ENCODE measurements at places on chromosomes 3 and 15.

DNA sequence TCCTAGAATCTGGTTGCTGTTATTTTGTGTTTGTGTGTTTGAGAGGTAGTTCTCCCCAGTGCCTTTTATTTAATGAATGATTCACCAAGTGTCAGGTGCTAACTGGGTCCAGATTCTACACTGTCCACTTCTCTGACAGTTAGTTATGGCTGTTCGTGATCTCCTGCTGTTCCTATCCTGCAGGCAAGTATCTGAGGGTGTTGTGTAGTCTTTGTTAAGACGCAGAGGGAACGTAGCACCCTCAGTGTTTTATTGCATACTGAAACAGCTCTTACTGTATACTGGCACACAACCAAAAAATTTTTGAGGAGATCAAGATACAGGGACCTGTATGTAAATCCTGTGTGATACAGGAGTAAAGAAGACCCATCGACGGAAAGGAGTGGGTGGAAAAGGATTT, 1271.3 kb downstream of the ROBO1 start:
- no peak for DNase-seq

GRCh38 chr3:110324171-110324705, 747.4 kb upstream of the NECTIN3 start:
- DNase-seq, result no peak

GRCh38 chr15:32861761-32862160, 144.0 kb downstream of the GREM1 start:
- no peak for DNase-seq

- no peak for DNase-seq
Observed at GRCh38 chr3:123337226-123337625, 111.7 kb downstream of the ADCY5 start.

GRCh38 chr3:98856724-98857123, 44.8 kb downstream of the DCBLD2 start:
- DNase-seq, result no peak

- DNase-seq, result no peak
Observed at GRCh38 chr15:99976811-99977271, 243.6 kb upstream of the LYSMD4 start.

- no peak for DNase-seq
Observed at GRCh38 chr3:123396171-123397049, 52.5 kb downstream of the ADCY5 start.

DNA sequence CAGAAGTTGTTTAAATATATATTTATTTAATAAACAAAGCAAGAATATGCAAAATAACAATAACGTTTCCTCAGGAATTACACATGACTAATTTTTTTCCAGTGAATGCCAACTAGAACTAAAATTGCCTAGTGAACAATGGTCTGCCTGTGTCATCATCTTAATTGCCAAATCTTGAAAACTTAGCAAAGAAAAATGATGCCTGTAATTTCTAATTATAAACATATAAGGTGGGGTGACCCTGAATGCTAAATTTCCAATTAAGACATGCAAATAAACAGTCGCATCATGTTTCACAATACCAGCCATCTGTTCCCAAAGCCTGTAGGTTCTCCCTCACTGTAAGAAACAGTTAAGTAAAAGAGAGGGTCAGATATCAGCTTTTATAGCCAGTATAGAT, 67.6 kb upstream of the PLCL2 start:
- no peak for DNase-seq

DNA sequence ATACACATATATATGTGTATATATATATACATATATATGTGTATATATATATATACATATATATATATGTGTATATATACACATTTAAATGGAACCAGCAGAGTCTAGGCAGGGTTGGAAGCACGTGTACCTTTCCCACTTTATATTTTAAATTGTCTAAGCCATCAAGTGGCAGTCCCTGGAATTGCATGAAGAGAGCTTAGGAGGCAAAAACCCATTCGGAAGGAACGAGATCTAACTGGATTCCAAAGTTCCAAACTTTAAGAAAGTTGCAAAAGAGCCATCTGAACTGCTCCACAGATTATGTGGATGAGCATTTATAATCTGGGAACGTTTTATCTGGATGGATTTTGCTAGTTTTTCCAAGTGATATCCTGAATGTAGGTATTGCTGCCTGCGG, 186.5 kb downstream of the FOXP1 start:
- DNase-seq, result peak; percentile 56

DNA sequence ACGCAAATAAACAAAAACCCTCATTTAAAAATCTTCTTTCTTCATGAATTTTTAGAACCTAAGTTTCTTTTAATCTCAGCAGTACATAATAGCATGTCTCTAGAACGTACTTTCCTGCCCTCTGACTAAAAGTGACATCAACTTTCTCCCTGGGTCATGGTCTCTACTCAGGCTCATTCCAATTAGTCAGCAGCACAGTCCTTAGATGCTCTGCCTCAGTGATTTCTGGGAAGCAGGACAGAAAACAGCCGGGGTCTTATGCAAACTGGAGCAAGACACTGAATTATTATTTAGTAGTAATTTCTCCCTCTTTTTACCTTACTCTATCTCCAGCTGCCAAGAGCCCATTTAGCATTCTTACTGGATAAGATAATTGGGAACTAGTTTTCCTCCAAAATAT, 365.2 kb downstream of the TUSC7 start:
- DNase-seq, result peak; percentile 36

DNA sequence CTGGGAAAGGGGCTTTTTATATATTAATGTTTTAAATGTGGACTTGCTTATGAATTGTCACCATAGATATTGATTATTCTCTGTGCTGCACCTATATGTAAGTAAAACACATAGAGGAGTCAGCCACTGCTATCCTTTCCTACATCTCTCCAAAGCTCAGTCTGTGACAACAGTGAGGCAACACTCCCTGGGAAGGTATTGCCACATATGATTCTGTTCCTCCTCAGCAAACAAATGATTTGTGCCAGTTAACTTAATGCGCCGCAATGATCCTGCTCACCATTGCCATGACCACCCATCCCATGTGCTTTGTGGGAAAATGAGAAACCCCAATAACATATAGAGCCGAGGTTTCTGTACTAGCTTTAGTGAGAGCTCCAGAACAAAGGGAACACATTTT, 75.1 kb upstream of the FBN1 start:
- DNase-seq, result no peak

- DNase-seq, result no peak
Observed at GRCh38 chr3:149003653-149004305, 12.4 kb downstream of the GYG1 start.

GRCh38 chr3:121269389-121269788, 276.4 kb downstream of the POLQ start:
- no peak for DNase-seq

DNA sequence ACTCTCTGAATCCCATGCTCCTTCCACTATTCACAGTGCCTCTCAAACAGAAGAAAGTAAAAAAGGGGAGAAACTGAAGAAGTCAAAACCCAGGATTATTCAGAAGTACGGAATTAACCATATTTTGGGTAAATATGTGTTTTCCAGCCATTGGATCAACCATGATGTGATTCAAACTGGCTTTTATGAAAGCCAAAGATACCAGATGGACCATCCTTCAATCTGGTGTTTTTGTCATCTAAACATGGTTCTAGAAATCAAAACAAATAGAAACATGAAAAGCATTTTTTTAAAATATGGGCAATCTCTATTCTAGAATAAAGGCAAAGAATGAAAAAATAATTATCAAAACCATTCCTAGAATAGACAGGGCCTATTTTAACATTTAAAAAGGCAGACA, 172.7 kb downstream of the RORA start:
- DNase-seq, result no peak

GRCh38 chr3:10364806-10365205, 43.9 kb upstream of the SEC13 start:
- DNase-seq, result no peak

DNA sequence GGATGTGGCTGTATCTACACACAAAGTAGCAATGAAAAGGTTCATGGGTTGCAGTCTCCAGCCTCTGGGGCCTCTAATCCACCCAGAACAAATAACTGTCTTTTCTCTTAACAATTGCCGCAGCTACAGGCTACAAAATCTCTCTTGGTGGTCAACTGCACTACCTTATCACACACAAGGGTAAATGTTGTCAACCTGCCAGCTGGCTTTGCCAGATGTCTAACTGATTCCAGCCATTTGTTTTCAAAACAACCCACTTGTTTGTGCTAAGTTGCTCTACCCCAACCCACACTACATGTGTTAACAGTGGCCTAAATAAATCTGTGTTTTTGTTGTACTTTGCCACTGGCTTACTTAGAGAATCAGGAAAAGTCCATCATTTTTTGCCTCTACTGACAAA, 447.3 kb downstream of the TAFA4 start:
- DNase-seq, result no peak

DNA sequence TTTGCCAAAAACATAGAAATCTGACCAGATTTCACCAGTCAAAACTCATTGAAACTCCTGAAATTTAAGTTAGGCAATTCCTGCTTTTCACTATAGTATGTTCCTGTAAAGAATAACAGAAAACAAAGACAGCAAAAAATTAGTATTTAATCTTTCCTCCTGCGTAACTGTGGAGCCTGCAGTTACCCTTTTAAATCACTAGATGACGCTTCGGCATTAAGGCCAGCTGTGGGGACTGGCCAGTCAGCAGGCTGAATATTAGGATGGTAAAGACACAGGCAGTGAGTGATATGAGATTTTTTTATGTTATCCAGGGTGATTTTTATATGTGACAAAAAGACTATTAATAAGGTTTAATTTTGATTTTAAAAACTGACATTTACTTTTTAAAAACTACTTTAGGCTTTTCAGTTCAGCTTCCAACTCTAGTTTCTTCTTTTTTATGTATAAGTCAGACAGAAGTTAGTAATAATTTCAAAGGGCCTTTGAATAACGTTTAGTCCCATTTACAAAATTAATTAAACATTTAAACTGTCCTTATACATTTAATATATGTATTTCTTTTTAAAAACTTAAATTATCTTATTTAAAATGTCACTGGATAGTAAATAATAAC, 165.1 kb downstream of the PPM1L start:
- peak; percentile 41 for DNase-seq

GRCh38 chr3:188348435-188349244, 194.7 kb downstream of the LPP start:
- DNase-seq, result peak; percentile 89

DNA sequence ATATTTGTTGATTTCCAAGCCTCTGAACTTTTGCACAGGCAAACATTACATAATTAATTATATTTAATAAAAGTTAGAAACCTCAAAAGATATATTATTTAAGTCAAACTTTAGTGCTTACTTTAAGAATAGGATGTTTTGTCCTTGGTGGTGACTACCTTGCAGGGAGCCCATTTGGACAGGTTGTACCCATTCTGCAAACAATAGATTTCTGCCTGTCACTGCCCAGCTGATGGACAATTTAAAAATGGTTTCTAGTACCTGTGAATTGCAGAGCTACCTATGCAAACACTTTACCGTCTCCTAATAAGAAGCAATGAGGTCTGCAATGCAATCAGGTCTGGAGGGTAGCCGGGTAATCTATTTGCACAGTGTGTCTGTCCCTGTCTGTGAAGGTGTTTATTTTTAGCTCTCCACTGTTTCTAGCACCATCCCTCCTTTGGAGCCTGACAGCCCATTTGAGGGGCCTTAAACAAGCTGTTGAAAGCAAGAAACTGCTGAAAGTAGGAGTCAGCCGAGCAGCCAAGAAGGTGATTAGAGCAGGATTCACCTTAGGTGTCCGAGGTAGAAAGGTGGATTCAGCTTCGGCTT, 556.2 kb upstream of the CFAP20DC start:
- no peak for DNase-seq

DNA sequence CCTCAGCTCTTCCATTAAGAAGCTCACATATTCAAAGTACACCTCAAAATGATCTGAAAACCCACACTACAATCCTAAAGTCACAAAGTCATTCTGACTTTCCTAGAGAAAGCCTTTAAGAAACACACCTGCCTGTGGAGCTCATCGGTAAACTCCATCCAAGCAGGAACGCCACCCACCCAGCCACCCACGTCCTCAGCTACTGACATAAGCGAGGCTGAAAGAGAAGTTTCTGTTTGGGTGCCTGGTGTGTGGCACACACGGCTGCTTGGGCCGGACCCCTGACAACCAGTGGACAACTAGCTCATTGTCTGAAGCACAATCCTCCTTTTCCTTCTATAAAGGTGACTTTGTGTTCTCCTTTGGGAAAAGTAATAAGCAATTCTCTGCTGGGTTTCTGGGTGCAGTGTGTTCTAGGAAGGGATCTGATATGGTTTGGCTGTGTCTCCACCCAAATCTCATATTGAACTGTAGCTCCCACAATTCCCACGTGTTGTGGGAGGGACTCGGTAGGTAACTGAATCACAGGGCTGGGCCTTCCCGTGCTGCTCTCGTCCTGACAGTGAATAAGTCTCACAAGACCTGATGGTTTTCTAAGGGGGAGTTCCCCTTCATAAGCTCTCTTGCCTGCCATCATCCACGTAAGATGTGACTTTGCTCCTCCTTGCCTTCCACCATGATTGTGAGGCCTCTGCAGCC, 26.1 kb downstream of the FAM174B start:
- DNase-seq, result no peak

GRCh38 chr3:158819282-158819681, 17.4 kb downstream of the MFSD1 start:
- DNase-seq, result no peak

DNA sequence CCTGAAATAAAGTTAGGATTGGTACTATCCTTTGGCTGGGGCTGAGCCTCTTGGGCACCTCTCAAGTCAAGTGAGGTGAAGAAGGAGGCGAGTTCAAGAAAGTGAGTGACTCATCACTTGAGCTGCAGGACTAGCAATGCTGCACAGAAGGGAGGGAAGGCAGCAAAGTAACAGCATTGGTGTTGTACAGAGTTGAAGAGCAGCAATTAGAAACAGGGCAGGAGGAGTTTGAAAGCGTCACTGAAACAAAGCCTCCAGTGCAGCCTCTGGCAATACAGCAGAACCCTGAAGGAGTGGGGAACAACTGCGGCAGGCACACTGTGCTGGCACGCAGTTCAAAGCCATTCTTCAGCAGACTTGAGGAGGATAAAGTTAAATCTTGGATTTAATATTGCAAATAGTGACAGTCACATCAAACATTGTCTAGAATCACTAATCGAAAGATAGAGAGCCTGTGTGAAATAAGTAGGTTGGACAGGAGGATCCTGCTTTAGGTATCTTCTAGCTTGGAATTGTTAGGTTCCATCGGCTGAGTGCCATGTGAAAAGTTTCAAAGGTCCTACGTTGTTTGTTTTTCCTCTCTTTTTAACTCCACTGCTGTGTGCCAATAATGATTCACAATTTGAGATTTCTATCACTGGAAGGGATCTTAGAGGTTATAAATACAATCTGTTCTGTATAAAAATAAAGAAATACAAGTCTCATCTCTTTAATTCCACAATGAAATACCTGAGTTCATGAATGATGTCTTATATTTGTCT, 479.8 kb downstream of the NAALADL2 start:
- peak; percentile 66 for DNase-seq

- no peak for DNase-seq
Observed at GRCh38 chr3:158148218-158148617, 38.3 kb downstream of the RSRC1 start.

DNA sequence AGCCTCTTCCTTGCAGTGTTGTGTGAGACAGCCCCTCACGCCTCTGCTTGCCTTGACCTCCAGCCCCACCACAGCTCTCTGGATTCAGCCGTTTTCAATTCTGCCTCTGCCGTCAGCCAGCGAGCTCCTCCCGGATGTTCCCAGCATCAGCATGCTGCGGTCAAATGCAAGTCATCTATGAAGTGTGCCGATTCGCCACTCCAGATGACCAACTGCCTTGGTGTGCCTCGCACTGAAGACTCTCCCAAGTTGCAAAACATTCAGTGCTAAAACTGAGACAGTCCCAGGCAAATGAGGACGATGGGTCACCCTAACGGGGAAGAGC, 30.6 kb upstream of the RASA2 start:
- no peak for DNase-seq
